ENCODE measurements at places on chromosomes 13 and 19.

DNA sequence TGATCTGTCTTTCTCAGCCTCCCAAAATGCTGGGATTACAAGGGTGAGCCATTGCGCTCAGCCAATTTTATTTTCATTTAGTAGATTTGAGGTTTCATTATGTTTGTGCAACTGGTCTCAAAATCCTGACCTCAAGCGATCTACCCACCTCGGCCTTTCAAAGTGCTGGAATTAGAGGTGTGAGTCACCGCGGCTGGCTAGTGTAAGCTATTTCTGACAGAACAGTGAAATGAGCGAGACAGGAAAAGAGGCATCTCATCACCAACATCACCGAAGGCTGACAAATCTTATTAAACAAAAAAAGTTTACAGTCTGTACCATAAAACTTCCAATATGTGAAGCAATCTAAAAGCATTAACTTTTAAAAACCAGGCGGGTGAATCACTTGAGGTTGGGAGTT, 12.2 kb upstream of the ZNF888 start:
- no peak for DNase-seq

- no peak for DNase-seq
These were observed 7.8 kb downstream of the ACTN4 start for GRCh38 chr19:38655148-38655824.

DNA sequence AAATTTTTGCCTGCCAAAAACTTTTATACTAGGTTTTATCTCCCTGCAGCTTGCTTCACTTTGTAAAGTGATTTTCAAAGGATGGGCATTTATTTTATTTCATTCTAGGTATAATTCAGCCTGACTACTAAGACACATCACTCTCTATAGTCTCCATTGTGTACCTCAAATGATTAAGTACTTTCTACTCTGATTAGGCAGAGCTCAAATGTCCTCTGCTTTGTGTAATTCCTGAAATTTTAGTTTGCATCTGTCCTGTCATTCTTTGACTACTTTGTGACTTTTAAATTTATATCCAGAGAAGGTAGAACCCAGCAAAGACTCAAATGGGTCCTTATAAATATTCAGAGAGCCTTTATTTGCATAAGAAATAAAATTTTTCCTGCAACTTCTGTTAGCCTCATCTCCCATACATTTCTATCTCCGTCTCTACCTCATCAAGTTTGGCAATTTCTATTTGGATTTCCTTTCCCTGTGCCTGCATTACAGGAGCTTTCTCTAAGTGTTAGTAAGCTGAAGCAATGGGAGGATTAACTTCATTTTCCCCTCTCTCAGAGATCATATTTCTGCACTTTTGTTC, 1038.0 kb upstream of the ATXN8OS start:
- no peak for DNase-seq

DNA sequence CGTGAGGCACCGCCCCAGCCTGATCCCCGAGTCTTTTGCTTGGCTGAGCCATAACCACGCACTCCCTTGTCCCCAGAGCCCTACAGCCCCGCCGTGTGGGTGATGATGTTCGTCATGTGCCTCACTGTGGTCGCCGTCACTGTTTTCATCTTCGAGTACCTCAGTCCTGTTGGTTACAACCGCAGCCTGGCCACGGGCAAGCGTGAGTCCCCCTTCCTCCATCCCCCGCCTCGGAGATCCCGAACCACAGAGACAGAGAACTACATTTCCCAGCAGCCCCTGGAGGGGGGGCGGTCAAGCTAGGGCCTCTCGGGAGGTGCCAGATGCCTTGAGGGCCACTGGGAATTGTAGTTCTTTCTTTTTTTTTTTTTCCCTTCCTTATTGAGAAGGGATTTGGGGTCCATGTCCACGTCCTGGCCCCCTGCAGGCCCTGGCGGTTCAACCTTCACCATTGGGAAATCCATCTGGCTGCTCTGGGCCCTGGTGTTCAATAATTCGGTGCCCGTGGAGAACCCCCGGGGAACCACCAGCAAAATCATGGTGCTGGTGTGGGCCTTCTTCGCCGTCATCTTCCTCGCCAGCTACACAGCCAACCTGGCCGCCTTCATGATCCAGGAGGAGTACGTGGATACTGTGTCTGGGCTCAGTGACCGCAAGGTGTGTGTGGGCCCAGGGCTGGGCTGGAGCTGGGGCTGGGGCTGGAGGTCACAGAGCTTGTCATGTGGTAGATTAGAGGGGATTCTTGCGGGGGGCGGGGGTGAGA, 25.9 kb downstream of the GRIN2D start:
- no peak for DNase-seq
